Frontal cortex (tissue), 4 donors: ENCODE measurements at places on chromosomes 16 and 17. TPM values are rescaled to one million over a fixed set of nuclear protein-coding genes. Genes with fewer than 3 reads are reported as not detected.
A peak's percentile ranks its signal among the peaks of the same experiment; 100 is the strongest.

- no peak for DNase-seq
These were observed 36.2 kb downstream of the PRMT7 start for GRCh38 chr16:68346892-68347480.

GRCh38 chr16:15575293-15576049 is 67.5 kb downstream of the MARF1 start:
- DNase-seq = no peak

- DNase-seq = no peak
These were observed 84.6 kb downstream of the RMI2 start for GRCh38 chr16:11429823-11430222.

GRCh38 chr17:79233916-79234551 is 159.4 kb downstream of the ENGASE start:
- DNase-seq = no peak

GRCh38 chr16:85574672-85575475 is 38.2 kb upstream of the GSE1 start:
- DNase-seq = no peak

DNA sequence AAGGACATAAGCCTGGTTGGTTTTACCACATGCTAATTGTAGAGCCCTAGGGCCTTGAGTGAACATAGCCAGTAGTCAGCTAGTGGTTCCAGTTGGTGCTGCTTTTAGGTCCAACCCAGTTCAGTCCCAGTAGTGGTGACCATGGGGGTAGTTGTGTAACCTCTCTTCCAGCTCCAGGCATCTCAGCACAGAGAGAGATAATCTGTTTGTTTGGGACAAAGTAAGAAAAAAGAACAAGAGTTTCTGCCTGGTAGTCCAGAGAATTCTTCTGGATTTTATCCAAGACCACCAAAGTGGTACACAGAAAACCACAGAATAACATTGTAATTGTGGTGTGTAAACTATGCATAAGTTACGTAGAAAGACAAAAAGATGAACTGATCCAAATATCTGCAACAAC is 5.2 kb upstream of the CCL13 start:
- DNase-seq = no peak

GRCh38 chr17:4263282-4264215 is at the start of gene ANKFY1:
Gene ANKFY1, minus strand, starts transcription at chr17:4263979. Its CDS starts 38 bp downstream, at chr17:4263941.
- peak; percentile 95 for DNase-seq

GRCh38 chr17:38464251-38464722 is 36.0 kb downstream of the ARHGAP23 start:
- peak; percentile 58 for DNase-seq

DNA sequence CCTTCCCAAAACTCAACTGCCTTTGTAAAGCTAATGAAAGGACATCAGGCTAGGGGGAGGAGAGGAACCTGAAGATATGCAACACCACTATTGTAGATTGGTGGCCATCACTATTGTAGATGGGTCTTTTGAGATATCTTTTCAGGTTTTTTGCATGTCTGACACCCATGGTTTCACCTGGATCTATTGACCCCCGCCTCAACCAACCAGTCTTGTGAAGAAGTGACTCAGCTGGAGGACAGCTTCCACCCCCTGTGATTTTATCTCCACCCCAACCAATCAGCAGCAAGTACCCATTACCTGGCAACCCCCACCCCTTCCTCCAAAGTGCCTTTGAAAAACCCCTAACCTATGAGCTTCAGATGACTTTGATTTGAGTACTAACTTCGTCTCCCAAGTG is 382.6 kb upstream of the GOT2 start:
- no peak for DNase-seq

GRCh38 chr16:75576384-75576811 is 10.2 kb downstream of the GABARAPL2 start:
- no peak for DNase-seq

- DNase-seq = no peak
These were observed 117.0 kb downstream of the AATF start for GRCh38 chr17:37065486-37066321.

Gene SLC38A10
- 13.9 TPM for total RNA-seq

Gene EVPLL
- not detected for total RNA-seq

Gene SLC2A4
- total RNA-seq = under 0.01 TPM

Gene PLCG2
- total RNA-seq = 1.2 TPM

Gene NAGS
- 0.41 TPM for total RNA-seq

Gene NPIPA3
- total RNA-seq = 0.41 TPM

Gene SLC9A5
- 0.41 TPM for total RNA-seq
